ENCODE measurements at places on chromosomes 1 and 21.

- no peak for DNase-seq
Measured at GRCh38 chr1:24984800-24985522, 54.9 kb upstream of the RUNX3 start.

DNA sequence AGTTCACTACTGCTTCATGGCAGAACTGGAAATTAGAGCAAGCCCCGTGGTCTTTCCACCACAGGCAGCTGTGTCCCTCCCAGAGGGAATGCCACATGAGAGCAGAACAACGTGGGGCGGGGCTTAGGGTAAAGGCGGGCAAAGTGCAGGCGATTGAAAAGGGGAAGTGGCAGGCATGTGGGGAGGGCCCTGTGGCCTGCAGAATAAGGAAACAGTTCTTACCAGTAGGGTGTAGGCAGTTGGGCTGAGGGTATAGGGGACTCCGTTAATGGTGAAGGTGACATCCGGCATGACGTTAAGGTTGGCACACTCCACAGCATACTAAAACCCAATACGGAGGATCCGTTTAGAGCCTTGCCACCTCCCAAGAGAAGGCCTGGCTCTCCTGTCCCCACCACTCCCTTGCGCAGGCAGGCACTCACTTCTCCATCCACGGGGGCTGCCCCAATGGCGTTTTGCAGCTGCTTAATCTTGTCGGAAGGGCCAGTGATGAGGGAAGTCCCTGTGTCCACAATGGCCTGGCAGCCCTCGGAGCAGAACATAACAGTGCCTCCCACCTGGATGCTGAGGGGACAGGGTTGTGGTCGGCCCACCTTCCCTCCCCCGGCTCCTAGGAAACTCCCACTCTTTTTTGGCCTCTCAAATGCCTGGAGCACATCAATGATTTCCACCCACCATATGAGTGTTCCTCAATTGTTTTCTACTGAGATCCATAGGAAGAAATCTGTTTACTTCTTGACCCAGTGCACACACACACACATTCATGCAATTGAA lies 9.1 kb upstream of the RAB7B start:
- DNase-seq = no peak

DNA sequence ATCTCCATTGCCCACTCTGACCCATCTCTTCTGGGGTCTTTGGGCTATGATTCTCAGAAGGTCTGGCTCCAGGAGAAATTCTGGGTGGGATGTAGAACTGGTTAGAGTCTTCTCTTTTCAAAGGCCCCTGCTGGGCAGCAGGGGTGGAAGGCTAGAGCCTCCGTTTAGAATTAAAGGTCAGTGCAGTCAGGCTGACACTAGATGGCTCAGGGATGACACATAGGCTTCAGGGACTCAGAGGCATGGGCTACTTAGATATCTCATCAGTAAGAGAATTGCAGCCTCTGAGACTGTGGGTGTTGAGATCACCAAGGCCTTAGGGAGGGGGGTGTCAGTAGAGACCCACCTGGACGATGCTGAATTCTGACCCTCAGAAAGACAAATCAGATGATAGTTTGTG lies 12.6 kb upstream of the PPM1J start:
- no peak for DNase-seq

DNA sequence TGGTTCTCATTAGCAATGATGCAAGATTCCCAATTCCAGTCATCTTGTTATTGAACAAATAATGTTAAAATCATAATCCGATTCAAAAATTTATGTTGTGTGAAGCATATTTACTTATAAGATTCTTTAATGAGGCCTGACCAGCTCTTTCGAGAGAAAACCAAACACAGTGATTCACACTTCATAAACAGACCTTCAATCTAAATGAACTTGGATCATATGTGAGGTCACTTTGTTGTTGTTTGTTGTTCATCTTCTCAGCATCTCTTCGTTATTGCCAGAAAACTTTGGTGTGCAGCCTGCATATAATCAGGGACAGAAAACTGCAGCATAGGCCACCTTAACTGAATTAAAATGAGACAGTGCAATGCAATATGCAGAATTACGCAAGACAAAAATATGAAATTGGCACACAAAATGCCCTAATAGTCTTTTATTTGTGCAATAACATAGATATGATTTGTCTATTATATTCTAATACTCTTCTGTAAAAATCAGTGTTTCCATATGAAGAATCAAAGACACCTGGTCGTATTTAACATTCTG lies 30.1 kb downstream of the NCAM2 start:
- no peak for DNase-seq

- DNase-seq = no peak
Measured at GRCh38 chr1:198531891-198532290, 8.6 kb downstream of the ATP6V1G3 start.

GRCh38 chr1:155048449-155049334 lies 2.4 kb upstream of the ADAM15 start:
- DNase-seq = no peak

GRCh38 chr1:91572044-91572443 lies 71.4 kb downstream of the CDC7 start:
- no peak for DNase-seq

GRCh38 chr1:70075761-70076160 lies 129.6 kb downstream of the LRRC40 start:
- DNase-seq = no peak

- DNase-seq = no peak
Measured at GRCh38 chr1:171219346-171220080, 28.8 kb upstream of the FMO1 start.

- DNase-seq = no peak
Measured at GRCh38 chr1:45488666-45489377, 2.1 kb downstream of the TESK2 start.

- no peak for DNase-seq
Measured at GRCh38 chr1:115056395-115056798, 26.8 kb downstream of the TSHB start.

GRCh38 chr1:220281159-220281574 lies 8.9 kb upstream of the RAB3GAP2 start:
- no peak for DNase-seq

- DNase-seq = no peak
Measured at GRCh38 chr1:160133990-160134770, 17.2 kb upstream of the ATP1A4 start.

- no peak for DNase-seq
Measured at GRCh38 chr1:12152113-12152891, 14.5 kb upstream of the TNFRSF1B start.

DNA sequence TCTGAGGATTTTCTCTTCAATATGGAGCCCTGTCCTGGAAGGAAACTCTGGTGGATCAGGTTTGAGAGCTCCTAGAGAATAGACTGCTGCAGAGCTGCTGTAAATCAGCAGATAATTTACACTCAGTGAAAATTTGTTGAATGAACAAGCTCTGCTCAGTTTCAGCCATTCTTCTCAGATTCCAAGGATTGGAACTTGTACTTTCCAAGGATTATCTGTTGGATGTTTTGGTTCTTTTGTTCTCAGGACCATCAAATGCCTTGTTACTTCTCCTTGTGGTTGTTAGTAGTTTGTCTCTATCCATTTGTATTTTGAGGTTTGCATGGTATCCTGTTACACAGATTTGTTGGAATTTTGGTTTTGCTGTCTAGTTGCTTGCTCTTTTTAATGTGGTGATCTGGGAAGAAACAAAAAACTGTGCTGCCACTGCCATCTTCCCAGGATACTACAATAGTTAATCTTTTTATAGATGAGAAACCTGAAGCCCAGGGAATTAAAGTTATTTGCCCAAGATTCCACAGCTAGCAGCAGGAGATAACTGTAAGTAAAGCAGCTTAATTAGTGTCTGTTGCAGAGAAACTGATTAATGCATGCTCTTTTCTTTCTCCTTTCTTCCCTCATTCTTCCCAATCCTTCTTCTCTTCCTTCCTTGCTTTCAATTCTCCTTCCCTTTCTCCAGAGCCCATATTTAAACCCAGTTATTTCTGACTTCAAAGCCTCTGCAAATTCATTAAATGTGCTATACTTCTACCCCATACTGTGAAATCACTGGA lies 21.7 kb upstream of the KIFAP3 start:
- DNase-seq = no peak
